ENCODE measurements at places on chromosomes 1 and 21.

DNA sequence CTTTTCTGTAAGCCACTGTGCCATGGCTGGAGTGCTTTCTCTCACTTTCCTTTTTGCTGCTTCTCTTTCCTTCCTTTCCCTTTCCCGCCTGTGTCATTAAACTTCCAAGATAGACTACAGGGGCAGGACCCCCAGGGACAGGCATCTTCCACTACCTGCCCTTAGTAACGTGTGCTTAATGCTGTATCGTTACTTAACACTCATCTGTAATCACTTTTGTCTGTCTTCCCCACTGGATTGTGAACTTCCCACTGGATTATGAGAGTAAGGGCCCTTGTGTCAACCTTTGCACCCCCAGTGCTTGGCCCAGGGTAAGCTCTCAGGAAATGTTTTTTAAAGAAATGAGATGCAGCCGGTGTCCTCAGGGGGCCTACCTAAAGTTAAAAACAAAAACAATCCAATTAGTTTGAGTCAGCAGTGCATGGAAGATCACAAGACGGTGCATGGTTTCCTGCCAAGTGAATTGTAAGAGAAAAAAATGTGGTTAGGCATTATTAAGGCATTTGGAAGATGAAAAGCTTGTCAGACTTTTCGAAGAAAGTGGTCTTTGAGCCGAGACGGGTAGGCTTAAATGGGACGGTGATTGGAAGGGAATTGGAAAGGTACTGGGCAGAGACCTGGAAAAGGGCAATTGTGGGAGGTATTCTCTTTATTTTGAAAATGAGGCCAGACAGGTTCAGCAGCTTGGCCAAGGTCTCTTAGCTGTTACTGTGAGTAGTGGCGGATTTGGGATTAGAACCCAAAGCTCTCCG lies 958 bp downstream of the LYPLAL1 start:
- no peak for DNase-seq

DNA sequence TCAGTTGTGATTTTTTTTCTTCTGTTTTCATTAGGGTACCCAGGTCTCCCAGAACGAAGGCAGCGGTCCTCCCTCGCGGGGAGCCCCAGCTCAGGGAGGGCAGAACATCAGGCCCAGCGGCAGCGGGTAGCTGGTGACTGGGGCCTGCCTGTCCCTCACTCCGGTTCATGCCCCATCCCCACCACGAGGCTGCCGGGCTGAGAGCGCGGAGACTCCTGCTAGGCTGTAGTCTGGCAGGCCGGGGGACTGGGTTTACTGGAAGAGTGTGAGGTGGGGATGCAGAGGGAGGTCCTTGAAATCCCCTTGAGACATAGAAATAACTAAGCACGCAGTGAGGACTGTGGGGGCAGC lies 10.5 kb downstream of the BRINP2 start:
- DNase-seq: no peak

GRCh38 chr1:215001419-215002021 lies 81.0 kb upstream of the KCNK2 start:
- no peak for DNase-seq

GRCh38 chr1:76868154-76868882 lies 1.0 kb downstream of the ST6GALNAC5 start:
- no peak for DNase-seq

DNA sequence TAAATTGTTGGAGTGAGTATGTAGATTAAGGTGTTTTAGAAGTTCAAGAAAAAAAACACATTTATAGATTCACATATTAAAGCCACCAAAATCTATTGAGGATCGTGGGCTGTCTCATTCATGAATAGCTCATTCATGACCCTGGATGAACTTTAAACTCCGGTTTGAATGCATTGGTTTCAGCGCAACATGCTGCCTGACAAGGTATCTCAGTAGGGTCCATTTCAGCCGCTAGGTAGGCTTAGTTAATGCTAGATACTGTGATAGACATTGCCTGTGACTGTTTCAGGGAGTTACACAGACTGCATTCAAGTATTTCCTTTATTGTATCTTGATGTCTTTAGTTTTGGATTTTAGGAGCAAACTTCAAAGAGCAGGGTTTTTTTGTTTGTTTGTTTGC lies 140.5 kb upstream of the POGK start:
- no peak for DNase-seq

DNA sequence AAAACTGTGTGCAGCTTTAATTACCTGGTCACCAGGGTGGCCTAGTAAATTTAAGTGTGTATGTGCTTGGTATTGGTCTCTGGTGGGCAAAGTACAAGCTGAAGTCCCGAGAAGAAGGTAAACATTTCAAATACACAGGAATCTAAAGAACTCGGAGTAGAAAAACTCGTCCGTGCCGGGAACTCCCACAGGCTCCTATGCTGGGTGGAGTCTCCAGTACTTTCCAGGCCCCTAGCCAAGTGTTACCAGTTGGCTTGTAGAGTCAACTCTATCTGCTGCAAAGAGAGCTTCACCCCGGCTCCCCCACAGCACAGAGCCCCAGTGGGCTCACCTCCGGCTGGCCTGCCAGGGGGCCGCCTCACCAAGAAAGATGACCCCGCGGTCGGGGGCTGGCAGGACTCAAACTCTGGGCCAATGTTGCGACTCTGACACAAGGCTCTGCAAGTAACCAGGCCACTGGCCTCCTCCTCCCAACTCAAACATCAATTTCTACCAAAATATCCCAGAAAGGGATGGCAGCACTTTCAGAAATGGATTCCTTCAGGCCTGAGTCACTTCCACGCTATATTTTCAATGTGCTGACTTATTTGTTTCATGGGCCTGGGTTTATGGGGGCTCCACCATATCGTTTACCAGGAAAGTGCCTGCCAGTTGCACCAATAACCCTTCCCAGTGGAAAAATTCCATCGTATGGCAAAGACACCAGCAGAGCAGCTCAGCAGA lies 73.9 kb downstream of the SLC66A1 start:
- DNase-seq: no peak

DNA sequence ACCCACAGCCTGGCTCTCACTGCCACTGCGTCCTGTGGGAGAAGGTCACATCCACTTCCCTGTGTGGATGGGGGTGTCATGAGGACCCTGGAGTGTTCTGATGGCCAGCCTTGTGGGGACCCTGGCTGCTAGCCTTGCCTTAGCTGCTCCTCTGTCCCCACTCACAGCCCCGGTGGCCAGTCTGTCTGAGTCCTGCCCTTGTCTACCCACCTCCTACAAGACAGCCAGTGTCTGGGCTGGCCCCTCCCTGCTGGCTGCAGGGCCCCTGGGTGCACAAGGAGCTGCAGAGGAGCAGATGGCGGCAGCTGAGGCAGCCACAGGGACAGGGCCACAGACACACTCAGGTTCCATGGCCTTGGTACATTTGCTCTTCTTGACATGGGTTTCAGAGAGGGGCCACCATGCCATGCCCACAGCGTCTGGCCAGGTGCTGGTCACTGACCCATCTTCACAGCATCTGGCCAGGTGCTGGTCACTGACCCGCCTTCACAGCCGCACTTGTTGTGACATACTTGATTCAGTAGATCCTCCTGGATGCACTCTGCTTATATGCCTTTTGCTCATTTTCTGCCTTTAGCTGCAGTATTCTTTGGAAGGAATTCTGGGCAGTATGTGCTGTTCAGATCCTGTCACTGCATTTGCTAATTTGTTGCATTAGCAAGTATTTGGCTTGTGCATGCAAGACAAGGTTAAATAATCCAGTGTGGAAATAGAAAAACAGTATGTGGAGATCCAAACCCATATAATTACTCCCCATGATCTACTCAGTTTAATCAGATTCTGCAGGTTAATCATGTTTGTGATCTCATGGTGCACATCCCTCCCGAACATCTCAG lies 157.8 kb downstream of the PCBP3 start:
- no peak for DNase-seq

All from activated CD4-positive, alpha-beta T cell treated with anti-CD3 and anti-CD28 coated beads, Interleukin-2, amount 50 U/mL, for 4 hours (primary cell).